ENCODE measurements at places on chromosomes 3 and 15.

DNA sequence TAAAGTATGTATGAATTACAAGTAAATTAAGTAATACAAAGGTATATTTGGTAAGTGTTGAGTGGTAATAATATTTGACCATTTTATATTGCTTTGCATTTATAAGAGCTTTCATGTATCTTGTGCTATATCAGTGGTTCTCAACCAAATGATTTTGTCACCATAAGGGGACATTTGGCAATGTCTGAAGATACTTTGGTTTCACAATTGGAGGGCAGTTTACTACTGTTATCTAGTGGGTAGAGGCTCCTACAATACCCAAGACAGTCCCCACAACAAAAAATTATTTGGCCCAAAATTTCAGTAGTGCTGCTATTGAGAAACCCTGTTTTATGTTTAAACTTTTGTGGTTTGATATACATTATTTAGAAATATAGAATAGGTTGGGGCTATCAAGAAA is 14.6 kb downstream of the TRPC1 start:
- no peak for DNase-seq

- no peak for DNase-seq
Measured at GRCh38 chr3:126003447-126004190, 34.6 kb downstream of the ROPN1B start.

- DNase-seq: no peak
Measured at GRCh38 chr3:61960976-61961375, 399.6 kb downstream of the PTPRG start.

- DNase-seq: no peak
Measured at GRCh38 chr15:91308199-91308598, 208.1 kb downstream of the SV2B start.

GRCh38 chr3:170149016-170149415 is 32.5 kb downstream of the PHC3 start:
- DNase-seq: no peak

DNA sequence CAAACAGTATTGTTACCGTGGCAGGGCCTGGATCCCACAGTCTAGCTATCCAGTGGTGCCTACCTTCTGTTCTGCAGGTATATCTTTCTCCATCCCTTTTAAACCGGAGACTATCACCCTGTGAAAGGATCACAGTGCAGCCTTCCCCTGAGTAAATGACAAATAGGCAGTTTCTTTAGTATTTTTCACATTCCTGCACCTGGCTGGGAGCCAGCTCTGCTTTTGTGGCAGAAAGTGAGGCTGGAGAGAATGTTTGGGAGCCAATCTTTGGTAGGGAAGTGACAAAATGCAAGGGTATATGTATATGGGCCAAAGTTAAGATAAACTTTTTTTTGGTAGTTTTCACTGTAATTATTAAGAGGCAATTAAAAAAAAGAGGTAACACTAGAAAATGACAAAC is 54.8 kb downstream of the ARHGEF26 start:
- DNase-seq: no peak

- no peak for DNase-seq
Measured at GRCh38 chr3:130457671-130458070, 59.3 kb upstream of the COL6A6 start.

DNA sequence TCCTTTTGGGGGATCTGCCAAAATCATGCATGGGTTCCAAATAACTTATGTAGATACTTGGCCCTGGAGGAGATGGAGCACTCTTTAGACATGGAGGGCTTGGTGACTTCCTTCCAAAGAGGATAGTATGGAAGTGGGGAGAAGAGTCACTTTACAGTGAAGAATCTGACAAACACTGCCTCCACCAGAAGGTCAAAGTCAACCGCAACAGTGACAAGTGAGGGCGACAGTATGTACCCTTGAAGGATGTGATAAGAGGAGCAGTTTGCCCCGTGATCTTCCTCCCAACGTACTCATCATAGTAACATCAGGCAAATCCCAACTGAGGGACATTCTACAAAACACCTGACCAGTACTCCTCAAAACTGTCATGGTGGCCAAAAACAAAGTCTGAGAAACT is 62.0 kb downstream of the LMCD1 start:
- no peak for DNase-seq

DNA sequence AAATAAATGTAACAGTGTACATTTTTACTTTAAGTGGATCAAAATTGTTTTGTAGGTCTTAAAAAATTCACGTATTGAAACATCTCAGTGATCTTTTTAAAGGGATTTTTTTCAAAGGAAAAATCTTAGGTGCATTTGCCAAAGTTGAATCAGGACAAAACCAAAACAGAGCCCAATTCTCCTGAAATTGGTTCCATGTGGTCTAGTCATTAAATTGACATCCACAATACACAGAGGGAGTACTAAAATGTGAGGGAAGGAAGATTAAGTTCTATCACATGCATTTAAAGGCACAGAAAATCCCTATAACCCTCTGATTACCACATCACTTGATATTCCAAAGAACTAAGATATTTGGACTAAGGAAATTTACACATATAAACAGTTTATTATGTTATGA is 39.3 kb upstream of the HDC start:
- no peak for DNase-seq
